ENCODE measurements at places on chromosomes 7 and 10. TPM values are rescaled to one million over a fixed set of nuclear protein-coding genes. Genes with fewer than 3 reads are reported as not detected.

Gene MAT1A
- polyA plus RNA-seq = not detected

Gene CHAT
- polyA plus RNA-seq = not detected

Gene PITX3
- polyA plus RNA-seq = 10.4 TPM

Gene CC2D2B
- 1.7 TPM for polyA plus RNA-seq

Gene SFRP5
- 1.9 TPM for polyA plus RNA-seq

Gene TRIL
- polyA plus RNA-seq = 1.6 TPM

Gene TFEC
- polyA plus RNA-seq = 0.28 TPM

Gene KAT6B
- polyA plus RNA-seq = 3.4 TPM

Gene PNLIPRP2
- polyA plus RNA-seq = not detected

Gene GTF2IRD1
- polyA plus RNA-seq = 22.1 TPM

Gene SPDYE5
- not detected for polyA plus RNA-seq

- DNase-seq = no peak
These were observed 74.4 kb downstream of the TPK1 start for GRCh38 chr7:144761493-144761892.

- DNase-seq = no peak
These were observed 129.9 kb upstream of the LYZL2 start for GRCh38 chr10:30759423-30759822.

- no peak for DNase-seq
These were observed 18.3 kb upstream of the PDE1C start for GRCh38 chr7:32088451-32088881.

- DNase-seq = no peak
These were observed 271.2 kb downstream of the ARHGAP12 start for GRCh38 chr10:31657434-31657872.

- no peak for DNase-seq
These were observed 95.1 kb downstream of the EGFR start for GRCh38 chr7:55113760-55114540.

DNA sequence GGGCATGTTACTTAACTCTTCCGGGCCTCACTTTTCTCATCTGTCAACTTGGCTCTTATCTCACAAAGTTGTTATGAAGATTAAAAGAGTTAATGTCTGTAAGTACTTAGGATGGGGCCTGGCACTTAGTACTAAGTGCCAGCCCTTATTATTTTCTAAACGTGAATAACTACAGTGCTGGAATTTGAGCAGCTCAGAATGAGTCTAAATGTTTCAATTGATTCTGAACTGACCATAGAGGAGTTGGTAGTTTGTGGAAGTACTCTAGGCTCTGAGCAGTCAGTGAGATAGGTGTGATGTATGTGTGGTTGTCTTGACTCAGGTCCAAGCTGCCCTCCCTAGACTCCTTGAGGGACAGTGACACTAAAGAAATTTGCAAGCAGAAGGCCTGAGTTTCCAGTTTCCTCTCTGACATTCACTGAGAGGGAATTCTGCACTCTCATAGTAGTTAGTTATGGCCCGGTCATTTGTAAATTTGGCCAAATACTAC lies 18.5 kb upstream of the JAZF1 start:
- DNase-seq = no peak

GRCh38 chr7:44116087-44116788 lies 7.1 kb downstream of the POLD2 start:
- DNase-seq = no peak

- no peak for DNase-seq
These were observed 11.9 kb upstream of the PLEKHA1 start for GRCh38 chr10:122362621-122363020.

DNA sequence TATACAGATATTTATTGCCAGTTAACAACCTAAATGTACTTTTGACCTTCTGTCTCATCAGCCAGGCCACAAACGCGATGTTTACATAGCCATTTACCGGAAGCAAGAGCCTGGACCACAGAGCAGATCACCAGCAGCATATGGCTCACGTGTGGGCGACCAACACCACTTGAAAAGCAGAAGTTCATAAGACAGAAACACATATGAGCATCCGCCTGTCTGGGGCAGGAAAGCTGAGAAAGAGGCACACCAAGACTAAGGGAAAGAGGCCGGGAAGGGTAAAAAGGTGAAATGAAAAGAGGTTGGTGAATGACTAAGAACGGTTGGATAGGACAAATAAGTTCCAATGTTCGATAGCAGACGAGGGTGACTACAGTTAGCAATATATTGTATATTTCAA lies 1.3 kb downstream of the ABCB1 start:
- DNase-seq = no peak

- DNase-seq = no peak
These were observed 21.1 kb downstream of the SP4 start for GRCh38 chr7:21448974-21449373.

GRCh38 chr10:72414642-72415041 lies 59.9 kb upstream of the DNAJB12 start:
- DNase-seq = no peak

DNA sequence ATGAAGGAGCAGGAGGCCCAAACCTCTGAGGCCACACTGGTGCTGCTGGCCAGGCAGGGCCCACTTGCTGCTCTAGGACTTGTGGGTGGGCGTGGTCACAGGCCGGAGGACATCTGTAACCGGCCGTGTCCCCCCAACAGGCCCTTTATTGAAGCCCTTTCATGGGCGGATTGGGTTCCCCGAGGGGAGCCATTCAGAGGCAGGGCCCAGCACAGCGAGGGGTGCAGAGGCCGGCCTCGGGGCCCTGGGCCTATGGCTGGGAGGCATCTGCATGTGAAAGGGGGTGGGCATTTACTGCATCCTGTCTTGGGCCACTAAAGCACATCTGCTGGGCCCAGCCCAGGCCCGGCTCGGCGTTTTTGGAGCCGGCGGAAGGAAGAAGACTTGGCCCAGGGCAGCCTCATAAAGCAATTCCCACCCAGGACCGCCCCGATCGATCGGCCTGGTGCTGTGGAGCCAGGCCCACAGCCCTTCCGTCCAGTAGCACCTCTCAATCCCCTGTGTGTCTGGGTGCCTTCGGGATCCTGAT lies 8.4 kb downstream of the LHPP start:
- DNase-seq = no peak

- no peak for DNase-seq
These were observed 567 bp upstream of the CDCA7L start for GRCh38 chr7:21946222-21946709.

DNA sequence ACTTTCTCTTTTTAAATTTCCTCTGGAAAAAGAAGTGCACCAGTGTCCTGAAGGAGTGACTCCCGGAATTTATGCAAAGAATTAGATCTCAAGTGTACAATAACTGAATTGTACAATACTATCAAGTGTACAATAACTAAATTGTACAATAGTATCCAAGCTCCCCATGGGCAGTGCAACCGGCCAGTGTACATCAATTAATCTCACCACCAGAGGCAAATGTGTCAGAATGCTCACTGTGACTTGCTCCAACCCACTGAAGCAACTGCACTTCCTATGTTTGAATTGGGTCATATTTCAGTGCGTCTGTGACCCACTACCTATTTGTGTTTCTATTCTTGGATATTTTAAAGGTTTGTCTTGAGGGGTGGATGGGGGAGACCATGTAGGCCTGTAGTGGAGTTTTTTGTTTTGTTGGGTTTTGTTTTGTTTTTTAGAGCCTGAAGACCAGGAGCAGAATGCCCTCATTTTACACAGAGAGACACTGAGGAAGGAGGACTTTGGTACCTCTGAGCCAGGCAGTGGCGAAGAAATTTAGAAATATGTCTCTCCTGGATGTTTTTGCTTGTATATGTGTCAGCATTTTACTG lies 78.5 kb upstream of the CTTNBP2 start:
- no peak for DNase-seq

DNA sequence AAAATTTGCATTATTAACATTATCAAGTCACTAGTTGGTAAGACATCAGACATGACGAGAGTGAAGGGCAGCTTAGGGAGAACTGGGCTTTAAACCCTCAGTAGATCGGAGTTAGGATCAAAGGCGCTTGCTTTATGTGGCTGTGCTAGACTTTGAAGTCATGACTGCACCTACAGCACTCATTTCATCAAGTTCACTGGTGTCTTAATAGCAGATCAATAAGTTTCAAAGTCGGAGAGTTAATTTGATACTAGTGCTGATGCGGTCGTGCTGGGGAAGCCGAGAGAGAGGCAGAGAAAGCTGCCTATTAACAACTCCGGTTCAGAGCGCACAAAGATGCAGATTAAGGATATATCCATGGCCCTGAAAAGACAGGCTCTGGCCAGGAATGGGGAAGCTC lies 172.9 kb downstream of the TCF7L2 start:
- no peak for DNase-seq

DNA sequence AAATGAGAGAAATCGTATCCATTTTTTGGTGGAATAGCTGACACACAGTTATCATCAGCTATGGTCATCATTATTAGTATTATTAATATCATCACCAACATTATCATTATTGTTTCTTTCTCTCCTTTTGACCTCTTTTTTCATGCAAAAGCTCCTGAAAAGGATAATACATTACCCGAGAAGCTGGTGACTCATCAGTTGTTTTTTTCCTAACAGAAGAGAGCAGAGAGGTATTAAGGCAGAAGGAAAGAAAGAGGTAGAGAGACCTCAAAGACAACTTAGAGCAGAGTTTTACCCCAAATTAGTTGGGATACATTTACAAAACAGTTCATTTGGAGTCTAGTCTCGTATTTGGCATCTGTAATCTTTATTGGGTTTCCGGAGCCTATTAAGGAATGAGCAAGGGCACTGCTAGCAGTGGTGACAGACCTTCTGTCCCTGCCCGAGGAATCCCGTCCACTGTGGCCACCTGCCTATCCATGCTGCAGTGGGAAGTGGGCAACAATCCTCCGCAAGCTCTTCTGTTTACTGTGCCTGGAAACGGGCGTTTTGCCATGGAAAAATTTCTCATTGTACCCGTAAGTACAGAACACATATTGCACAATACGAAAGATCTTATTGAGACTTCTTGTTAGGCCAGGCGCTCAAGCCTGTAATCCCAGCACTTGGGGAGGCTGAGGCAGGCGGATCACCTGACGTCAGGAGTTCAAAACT lies 170.0 kb upstream of the MKLN1 start:
- DNase-seq = no peak

DNA sequence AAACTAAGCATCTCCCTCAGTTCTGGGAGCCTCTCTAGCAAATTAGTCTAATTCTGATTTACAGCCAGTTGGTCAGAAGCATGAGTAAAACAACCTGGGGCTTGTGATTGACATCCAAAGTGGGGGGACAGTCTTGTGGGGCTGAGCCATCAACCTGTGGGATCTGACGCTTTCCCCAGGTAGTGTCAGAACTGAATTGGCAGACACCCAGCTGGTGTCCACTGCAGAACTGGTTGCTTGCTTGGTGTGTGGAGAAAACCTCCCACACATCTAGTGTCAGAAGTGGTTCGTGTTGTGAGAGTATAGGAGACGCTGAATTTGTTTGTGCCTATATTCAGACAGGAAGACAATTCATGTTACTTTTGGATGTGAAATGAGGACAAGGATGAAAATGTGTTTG lies 92.2 kb upstream of the PDCD4 start:
- DNase-seq = no peak

GRCh38 chr7:151630358-151630757 lies 110.7 kb upstream of the RHEB start:
- no peak for DNase-seq

DNA sequence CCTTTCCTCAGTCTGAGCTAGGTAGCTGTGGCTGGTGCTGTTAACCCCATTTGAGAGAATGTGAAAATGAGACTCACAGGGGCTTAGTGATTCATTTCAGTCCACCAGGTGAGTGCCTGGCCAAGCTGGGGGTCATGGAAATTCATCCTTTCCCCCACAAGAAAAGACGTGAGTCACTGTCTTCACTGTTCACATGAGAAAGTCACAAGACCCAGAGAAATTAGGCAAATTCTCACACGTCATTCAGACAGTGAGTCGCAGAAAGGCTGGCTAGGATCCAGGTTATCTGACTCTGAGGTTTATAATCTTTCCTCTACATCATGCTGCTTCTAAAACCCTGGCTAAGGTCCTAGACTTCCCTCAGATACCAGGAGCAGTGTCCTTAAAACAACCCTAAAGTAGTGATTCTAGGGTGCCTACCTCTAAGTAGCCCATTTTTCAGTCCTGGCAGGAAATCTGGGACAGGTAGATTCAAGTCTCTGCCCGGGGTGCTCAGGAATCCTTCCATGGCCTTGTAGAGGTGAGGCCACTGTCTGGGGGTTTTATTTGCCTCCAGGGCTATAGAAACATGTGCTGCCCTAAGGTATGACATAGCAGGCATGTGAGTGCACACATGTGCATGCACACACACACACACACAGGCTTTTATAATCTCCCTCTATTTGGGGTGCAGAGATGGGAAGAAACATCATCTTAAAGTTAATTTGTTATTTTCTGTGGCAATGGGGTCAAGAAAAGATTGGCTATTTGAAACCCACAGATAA lies 427.9 kb upstream of the CELF2 start:
- peak; percentile 54 for DNase-seq

GRCh38 chr10:7738536-7739407 lies 35.7 kb downstream of the ITIH2 start:
- no peak for DNase-seq

DNA sequence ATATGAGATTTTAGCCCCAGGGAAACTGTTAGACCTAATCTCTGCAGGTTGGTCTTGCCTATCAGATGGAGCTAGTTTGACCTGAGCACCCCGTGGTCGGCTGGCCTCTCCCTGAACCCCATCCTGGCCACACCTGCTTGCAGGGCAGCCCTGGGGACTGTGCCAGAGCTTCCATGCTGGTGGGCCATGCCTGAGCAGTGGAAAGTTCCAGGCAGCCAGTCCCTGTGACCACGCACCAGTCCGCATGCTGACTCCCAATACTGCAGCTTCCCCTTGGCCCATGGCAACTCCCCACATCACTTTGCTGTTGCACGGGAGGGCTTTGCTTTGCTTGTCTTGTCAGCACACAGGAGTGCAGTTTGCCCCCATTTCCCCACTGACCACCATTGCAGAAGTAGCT lies 427.8 kb upstream of the SEMA3D start:
- no peak for DNase-seq

DNA sequence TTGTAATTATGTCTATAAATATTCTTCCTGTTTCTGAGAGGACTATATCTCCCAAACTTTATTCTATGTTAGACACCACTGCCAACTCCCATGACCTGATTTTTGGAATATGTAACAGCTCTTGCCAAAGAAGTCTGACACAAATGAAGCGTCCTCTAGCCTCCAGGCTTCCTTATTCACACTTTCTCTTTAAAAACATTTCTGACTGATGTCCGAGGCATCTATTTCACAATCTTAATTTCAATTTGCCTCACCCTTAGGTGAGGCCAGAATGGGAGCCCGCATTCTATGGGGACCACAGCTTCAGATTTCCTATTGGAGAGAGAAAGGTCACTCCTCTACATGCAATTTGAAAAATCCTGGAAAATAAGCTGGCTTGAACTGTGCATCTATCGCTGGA lies 873.2 kb downstream of the GATA3 start:
- no peak for DNase-seq

DNA sequence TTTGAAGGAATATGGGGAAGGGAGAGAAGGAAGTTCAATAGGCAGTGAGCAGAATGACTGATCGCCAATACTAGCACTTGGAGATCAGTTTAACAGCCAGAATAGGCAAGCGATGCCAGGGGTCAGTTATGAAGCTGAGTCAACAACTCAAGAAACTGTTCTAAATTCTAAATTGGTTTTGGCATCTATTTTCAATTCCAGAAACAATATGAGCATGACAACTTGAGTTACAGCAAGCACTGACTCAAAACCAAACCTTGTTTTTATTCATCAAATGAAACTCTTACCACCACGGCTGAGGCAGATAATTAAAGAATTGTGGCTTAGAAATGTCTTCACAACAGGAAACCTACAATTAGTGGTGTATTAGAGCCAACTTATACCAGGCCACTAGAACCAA lies 180.5 kb upstream of the ASAH2 start:
- no peak for DNase-seq
